ENCODE measurements at places on chromosomes 13 and 19. TPM values are rescaled to one million over a fixed set of nuclear protein-coding genes. Genes with fewer than 3 reads are reported as not detected.

DNA sequence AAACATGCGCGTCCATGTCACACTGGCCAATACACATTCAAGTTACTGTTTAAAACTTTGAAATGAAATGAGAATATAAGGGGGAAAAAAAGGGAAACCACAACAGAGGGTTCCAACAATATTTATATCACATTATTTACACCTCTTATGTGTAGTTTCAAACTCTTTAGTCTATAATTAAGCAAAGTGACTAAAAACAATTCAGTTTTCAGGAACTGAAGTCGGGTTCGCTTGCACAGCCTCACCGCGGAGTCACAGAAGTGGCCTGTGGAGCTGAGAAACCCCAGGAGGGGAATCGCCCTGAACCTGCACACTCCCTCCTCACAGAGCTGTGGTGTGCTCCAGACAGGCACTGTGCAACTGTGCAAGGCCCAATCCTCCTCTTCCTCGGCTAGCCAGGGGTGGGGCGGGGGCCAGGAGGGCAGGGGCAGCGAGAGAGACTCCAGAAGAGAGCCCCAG is 75.9 kb downstream of the STK24 start:
- no peak for DNase-seq

DNA sequence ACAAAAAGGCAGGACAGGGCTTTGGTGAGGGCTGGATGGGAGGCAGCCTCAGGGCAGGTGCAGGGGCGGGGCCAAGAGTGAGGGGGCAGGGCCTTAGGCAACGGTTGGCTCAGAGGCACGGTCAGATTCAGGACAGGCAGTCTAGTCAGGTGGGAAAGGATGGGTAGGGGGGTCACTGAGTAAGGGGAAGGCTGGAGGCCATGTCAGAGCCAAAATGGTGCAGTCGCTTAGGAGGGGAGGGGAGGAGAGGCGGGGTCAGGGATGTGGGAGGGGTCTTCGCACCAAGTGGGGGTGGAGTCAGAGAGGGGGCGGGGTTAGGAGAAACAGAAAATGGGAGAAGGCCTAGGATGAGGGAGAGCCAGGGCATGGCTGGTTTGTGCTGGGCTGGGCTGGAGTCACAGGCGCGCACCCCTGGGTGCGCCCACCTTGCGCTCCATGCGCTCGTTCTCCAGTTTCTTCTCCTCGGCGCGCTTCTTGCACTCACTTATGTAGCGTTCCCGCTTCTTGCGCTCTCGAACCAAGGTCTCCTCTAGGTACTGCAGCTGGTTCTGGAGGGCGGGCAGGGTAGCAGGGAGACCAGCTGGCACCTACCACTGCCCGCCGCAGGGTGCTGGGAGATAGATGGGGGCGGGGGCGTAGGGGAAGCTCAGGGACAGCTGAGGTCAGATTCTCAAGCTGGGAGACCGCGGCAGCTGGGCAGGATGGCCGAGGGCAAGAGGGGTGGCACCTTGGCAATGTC is 6.8 kb upstream of the RGL3 start:
- no peak for DNase-seq

CBY2 gene
- not detected for total RNA-seq

DNA sequence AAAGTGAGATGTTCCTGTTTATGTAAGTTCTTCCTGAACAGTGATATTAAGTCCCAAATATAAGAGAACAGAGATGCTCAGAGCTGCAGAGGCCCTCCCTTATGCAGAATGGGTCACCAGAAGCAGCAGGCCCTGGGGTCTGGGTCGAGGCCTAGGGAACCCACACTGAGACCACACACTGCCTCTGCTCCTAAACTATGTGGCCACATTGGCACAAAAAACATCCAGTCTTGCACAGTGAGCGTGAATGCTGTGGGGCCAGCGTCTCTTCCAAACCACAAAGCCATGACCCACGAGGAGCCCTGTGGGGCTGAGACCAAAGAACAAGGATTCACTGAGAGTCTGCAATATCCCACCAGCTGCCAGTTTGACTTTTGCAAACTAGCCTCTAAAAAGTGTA is 23.6 kb downstream of the PROZ start:
- no peak for DNase-seq

SGCG gene
- 15.1 TPM for total RNA-seq

DNA sequence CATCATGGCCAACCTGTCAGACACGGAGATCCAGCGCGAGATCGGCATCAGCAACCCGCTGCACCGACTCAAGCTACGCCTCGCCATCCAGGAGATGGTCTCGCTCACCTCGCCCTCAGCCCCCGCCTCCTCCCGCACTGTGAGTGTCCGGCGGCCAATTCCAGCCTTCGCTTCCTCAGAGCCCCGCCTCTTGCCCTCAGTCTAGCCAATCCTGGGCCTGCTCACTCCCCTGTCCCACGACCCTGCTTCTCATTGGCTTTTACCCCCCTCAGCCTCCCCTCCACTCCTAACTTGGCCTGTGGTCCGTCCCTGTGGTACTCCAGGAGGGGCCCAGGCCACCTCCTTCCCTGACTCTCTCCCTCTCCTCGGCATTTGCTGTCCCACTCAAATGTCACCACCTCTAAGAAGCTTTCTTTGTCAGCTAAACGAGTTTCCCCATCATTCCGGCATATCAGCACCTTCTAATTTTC is 12.3 kb downstream of the HRC start:
- peak; percentile 92 for DNase-seq

DNA sequence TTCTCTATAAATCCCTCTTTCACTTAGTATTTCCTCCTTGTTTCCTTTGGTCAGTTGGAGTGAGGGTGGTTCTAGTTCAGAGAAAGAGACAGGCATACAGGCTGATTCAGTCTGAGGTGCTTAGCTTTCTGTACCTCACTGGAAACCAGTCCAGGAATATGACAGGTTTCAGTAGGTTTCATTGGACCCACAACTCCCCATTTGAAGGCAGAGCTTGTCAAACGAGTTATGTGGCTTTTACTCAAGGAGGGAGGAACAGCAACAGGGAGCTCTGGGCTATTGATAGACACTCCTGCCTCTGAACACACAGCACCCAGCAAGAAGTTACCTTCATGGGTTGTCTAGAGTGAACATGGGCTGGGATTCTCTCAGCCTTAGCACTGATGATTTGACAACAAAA is 14.5 kb downstream of the ACTN4 start:
- no peak for DNase-seq

DNA sequence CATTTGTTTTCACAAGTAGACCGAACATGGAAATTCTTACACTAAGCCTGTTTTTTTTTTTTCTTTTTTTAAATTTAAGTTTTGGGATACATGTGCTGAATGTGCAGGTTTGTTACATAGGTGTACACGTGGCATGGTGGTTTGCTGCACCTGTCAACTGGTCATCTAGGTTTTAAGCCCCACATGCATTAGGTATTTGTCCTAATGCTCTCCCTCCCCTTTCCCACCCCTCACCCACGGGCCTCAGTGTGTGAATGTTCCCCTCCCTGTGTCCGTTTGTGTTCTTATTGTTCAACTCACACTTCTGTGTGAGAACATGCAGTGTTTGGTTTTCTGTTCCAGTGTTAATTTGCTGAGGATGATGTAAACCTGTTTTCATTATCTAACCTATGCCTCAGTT is 2.6 kb downstream of the NLRP4 start:
- no peak for DNase-seq

GRCh38 chr19:41958367-41959055 is 610 bp downstream of the RABAC1 start:
- DNase-seq = peak; percentile 86

- peak; percentile 89 for DNase-seq
Observed at GRCh38 chr19:37468961-37469777, at the start of gene ZNF570. Gene ZNF570 (plus strand): TSS chr19:37469356. CDS start chr19:37470355, 999 bp downstream.

GPR4 gene
- total RNA-seq = not detected

DNA sequence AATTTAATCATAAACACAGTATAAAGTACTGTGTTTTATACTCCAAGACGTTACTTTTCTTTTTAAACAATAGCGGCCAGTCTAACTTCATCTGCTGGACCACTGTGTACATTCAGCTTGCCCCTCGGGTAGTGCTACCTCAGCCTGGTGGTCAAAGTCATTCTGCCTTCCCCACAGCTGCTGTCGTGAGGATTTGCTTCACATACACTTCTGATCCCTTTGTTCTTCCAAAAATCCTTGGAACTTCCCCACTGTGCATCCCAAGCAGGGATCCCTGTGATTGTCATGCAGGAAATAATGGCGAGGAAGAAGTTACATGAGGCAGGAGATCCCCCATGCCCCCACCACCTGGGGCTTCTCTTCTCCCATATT is 234.9 kb upstream of the STARD13 start:
- no peak for DNase-seq

ZNF101 gene
- 11.2 TPM for total RNA-seq

DNA sequence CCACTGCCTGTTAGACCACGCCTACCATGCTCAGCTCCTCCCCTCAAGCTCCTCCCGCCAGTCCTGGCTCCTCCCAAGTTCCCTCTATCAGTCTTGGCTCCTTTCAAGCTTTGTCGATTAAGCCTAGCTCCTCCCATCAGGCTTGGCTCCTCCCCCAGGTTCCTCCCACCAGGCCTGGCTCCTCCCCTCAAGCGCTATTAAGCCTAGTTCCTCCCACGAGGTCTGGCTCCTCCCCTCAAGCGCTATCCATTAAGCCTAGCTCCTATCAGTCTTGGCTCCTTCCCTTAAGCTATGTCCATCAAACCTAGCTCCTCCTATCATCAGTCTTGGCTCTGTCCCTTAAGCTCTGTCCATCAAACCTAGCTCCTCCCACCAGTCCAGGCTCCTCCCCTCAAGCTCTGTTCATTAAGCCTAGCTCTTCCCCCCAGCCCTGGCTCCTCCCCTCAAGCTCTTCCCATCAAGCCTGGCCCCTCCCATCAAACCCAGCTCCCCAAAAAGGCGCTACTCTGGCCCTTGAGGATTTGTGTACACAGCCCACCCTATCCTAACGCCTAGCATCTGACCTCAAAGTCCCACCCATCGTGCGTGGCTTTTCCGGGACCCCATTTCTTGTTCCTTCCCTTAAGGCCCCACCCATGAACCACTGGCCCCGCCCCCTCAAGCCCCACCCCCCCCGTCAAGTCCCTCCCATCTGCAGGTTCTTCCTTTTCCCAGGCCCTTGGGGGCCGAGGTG is 10.0 kb downstream of the CAMSAP3 start:
- no peak for DNase-seq

DNA sequence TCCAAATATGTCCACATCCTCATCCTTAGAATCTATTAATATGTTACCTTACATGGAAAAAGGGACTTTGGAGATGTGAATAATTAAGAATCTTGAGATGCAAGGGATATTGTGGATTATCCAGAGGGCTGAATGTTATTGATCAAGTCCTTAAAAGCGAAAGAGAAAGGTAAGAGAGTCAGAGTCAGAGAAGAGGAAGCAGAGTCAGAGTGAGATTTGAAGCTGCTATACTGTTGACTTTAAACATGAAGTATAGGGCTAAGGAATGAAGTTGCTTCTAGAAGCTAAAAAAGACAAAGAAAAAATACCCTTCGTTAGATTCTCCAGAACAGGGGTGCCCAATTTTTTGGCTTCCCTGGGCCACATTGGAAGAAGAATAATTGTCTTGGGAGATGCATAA is 627.2 kb upstream of the SLITRK6 start:
- DNase-seq = no peak

GRCh38 chr19:38115271-38115802 is 108.7 kb downstream of the DPF1 start:
- no peak for DNase-seq

SLC27A1 gene
- total RNA-seq = 15.5 TPM

DNA sequence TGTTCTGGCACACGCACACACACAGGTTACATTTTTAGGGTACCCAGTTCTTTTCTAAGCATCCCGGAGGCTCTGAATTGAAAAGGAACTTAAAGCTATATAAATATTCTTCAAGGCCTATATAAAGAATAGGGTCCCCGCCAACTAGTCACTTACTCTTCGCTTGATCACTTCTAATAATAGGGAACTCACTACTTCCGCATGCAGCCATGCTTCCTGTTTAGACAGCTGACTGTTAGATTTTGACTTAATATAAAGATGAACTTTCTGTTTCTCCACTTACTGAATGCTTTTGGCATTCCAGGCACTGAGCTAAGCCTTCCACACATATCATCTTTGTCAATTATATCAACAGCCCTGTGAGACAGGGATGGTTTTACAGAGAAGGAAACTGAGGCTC is 259.6 kb downstream of the TSHZ3 start:
- DNase-seq = no peak

GRCh38 chr19:54160182-54160811 is 776 bp upstream of the LENG1 start:
- no peak for DNase-seq

MUC16 gene
- total RNA-seq = 342 TPM

GRCh38 chr13:93182406-93182805 is 44.2 kb upstream of the GPC6 start:
- no peak for DNase-seq

GRCh38 chr19:51587264-51588191 is 16.4 kb downstream of the ZNF175 start:
- DNase-seq = no peak
